ENCODE measurements at places on chromosomes 7 and 10. TPM values are rescaled to one million over a fixed set of nuclear protein-coding genes. Genes with fewer than 3 reads are reported as not detected.

GRCh38 chr10:114682121-114682520 lies 24.0 kb upstream of the ABLIM1 start:
- peaks cover 26% of the 10 kb centered on the region for H3K4me1 ChIP-seq
- no peak for DNase-seq
- no peak overlapping the region for H3K27ac ChIP-seq

DNA sequence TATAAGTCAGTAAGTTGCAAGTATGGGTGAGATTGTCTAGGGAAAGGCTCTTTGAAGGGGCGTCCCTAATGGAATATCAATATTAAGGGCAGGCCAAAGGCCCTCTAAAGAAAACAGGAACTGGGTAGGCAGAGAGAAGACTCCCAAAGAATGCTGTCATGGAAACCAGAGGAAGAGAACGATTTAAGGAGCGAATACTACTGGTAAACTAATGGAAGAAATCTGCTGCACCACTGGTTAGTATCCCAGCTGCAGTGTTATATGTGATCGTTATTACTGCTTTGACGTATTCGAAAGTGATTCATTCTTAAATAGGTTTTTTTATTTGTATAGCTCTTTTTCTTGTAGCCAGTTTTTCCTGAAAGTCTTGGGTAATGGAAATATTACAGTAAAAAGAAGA lies 1.3 kb downstream of the CASP2 start:
- peak overlapping the region; percentile 94 for H3K4me3 ChIP-seq
- DNase-seq: no peak
- H3K27me3 ChIP-seq: no peaks in the 10 kb centered on the region
- H3K36me3 ChIP-seq: peaks cover 25% of the 10 kb centered on the region
- H3K4me1 ChIP-seq: peaks cover 27% of the 10 kb centered on the region

- peaks cover 19% of the 10 kb centered on the region for H3K27me3 ChIP-seq
- H3K27ac ChIP-seq: peak overlapping the region; percentile 86
- peaks cover 11% of the 10 kb centered on the region for H3K4me1 ChIP-seq
- peaks cover 8% of the 10 kb centered on the region for H3K36me3 ChIP-seq
- peak overlapping the region; percentile 83 for H3K4me3 ChIP-seq
- no peak for DNase-seq
These were observed 608 bp downstream of the ENTPD7 start for GRCh38 chr10:99659868-99660366.

Gene TMEM213
- total RNA-seq: not detected

DNA sequence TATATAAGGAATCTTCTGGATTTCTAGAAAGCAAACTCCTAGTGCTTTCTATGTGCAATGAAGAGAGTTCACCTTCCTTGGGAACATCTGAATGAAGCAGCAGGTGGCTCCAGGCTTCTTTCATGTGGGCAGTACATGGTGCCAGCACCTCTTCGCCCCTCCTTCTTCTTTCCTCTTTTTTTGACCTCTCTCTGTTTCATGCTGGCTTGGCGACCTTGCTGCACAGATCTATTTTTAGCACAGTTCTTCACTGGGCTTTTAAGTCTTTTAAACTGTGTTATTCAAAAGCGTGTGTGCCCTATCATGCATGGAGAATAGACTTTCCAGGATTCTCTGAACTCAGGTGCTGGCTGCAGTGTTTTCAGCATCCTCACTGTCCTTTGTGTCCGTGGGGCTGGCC lies 400.3 kb upstream of the PRKCQ start:
- no peaks in the 10 kb centered on the region for H3K36me3 ChIP-seq
- no peak overlapping the region for H3K27ac ChIP-seq
- no peak for DNase-seq
- H3K27me3 ChIP-seq: peaks cover 24% of the 10 kb centered on the region
- no peak overlapping the region for H3K4me3 ChIP-seq

Gene MACC1
- 16.1 TPM for total RNA-seq
